Stimulated activated CD4-positive, alpha-beta T cell treated with anti-CD3 and anti-CD28 coated beads, Interleukin-4, amount 100 ng/mL, for 24 hours (primary cell): ENCODE measurements at places on chromosomes 12 and 14.

GRCh38 chr12:20695232-20695631 is at the start of gene SLCO1C1:
SLCO1C1 (plus strand) TSS chr12:20695332; CDS start chr12:20699577, 4,245 bp downstream.
- DNase-seq: no peak

- DNase-seq: no peak
Measured at GRCh38 chr12:124143726-124144125, 151.2 kb upstream of the RFLNA start.

DNA sequence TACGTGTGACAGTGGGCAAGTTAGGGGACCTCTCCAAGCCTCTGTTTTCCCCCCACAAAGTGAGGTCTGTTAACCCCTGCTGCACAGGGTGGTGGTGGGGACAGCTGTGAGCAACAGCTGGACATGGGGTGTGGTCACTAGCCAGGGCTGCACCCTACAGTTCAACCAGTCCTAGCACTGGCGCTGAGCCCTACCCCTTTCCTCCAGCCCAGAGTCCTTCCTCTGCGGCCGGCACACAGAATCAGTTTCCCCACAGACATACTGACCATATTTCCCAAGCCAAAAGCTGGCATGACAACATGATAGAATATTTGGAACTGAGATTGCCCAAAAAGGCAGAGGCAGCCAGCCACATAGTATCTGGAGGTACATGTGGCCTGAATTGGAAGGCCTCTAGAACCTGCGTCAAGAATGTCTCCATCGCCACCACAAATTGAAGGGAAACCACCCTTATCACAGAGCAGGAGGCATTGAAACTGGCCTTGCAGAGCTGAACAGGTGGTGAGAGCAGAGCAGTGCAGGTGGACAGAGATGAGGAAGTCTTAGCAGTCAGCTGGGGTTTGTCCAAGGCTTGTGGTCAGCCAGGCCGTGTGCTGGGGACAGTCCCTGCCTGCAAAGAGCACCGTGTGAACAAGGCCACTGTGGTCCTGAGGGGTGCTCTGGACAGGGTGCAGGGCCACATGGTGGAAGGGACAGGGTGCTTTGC is 21.2 kb downstream of the DEGS2 start:
- no peak for DNase-seq

DNA sequence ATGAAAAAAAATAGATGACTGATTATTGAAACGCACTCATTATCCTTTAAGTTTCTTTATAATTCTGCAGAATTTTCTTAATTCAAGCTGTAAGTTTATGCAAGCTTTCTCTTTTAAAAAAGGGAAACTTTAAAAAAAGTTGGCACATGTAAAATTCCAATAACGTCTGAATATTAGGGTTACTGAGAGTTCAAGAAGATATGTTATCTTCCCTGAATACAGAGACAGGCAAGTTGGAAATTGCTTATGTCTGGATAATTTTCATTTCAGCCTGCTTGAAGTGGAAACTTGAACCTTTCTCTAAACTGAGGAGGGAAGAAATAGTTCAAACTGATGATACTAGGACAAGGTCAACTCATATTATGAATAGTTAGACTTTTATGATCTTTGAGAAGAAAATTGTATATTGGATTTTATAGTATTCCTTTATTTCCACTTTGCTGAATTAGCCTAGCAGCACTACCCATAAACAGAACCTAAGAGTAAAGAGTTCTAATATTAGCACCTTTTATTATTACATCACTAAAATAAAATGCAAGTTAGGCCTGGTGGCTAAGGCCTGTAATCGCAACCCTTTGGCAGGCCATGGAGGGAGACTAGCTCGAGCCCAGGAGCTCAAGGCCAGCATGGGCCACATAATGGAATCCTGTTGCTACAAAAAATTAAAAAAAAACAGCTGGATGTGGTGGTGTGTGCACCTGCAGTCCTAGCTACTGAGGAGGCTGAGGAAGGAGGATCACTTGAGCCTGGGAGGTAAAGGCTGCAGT is 288.0 kb downstream of the TRHDE start:
- DNase-seq: no peak

- no peak for DNase-seq
Measured at GRCh38 chr12:89273525-89273924, 78.8 kb downstream of the DUSP6 start.

DNA sequence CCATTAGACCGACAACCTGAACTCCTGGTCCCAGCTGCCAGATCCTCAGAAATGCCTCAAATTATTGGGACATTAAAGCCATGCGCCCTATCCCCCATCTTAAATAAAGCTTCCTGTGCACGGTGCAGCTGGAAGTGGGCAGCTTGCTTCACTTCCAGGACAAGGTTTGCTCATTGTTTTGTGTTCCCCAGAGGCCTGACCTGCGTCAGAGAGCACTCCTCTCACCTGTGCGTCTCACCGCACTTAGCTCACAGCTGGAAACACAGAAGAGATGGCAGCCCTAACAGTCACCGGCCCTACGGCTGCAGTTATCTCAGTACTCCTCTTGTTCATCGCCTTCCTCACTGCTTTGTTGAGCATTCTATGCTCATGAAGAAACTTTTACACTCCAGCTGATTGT is 135.5 kb downstream of the ANO2 start:
- no peak for DNase-seq

- DNase-seq: no peak
Measured at GRCh38 chr14:53060046-53060445, 93.1 kb downstream of the DDHD1 start.

- peak; percentile 29 for DNase-seq
Measured at GRCh38 chr12:108495054-108495453, 20.0 kb upstream of the FICD start.

- no peak for DNase-seq
Measured at GRCh38 chr14:25953532-25954139, 644.2 kb downstream of the NOVA1 start.

DNA sequence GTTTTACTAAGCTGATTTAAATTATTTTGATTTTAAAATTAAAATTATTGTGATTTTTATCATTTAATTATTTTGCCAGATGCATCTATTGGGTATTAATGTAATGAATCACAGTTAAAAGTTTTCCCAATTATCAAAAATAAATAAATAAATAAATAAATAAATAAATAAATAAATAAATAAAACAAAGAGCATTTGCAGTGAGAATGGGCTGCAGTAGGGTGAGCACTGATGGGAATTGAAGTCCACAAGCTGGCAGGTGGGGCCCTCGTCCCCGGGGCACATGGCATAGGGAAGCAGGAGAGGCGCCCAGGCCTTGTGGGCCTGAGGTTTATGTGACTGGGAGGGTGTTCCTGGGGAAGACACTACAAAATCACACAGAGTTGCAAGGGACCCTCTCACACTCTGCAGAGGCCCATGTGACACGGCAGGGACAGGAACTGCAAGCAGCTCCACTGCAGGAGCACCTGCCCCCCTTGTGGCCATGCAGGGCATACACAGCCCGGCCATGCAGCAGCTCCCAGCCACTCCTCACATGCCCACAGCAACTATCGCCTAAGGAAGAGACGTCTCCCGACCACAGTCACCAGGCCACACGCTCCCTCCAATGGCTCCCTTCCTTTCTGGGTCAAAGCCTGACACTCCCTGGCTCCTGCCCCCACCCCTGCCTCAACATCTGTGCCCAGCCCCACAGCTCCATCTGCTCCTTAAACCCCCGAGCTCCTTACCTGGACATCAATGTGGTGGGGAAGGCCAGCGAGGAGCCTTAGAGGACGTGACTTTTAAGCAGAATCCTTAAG is 256.3 kb upstream of the SFSWAP start:
- DNase-seq: peak; percentile 45

DNA sequence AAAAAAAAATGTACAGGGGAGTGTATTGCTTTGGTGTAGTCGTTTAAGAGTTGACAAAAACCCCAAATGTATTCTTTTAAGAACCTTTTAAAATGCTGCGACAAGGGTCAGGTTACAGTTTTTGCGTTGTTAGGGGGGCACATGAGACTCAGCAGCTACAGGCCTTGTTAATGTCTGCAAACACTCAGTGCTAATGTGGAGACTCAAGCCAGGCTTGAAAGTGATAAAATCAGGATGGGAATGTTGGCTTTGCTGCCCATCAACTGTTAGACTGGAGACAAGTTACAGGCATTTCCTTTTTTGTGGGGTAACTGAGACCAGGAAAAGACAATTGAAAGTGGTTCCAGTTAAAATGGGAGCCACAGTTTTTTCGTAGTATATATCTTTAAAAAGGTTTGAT is 84.8 kb downstream of the PRKCH start:
- DNase-seq: no peak

DNA sequence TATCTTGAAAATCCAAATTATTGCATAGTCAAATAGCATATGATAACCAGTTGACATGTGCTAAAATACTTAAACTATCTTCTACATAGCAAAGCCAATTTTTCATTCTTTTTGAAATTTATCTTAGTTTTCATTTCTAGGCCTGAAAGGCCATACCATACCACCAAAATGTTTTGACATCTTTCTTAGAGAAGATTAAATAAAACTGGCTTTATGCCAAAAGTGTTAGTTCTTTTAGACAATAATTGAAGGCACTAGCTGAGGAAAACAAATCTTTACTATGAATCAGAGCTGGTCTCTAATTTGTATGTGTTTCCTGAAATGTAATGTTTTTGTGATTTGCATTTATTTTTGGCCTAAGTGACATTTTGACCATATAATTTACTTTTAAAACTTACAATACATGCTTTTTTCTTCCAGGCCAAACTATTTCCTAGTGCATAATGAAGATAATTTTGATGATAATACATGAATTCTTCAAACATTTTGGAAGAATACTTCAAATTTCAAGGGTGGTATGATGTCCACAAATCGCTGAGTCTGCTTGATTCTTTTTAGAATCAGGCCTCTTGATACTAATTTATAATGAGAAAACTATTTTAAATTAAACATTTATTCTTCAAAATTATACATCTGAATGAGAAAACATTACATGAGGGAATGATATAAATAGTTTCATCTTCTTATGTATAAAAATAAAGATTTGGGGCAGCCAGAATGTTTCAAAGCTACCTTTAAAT is 6.5 kb upstream of the KCNMB4 start:
- no peak for DNase-seq

- DNase-seq: no peak
Measured at GRCh38 chr12:45849289-45849688, 119.8 kb downstream of the ARID2 start.

DNA sequence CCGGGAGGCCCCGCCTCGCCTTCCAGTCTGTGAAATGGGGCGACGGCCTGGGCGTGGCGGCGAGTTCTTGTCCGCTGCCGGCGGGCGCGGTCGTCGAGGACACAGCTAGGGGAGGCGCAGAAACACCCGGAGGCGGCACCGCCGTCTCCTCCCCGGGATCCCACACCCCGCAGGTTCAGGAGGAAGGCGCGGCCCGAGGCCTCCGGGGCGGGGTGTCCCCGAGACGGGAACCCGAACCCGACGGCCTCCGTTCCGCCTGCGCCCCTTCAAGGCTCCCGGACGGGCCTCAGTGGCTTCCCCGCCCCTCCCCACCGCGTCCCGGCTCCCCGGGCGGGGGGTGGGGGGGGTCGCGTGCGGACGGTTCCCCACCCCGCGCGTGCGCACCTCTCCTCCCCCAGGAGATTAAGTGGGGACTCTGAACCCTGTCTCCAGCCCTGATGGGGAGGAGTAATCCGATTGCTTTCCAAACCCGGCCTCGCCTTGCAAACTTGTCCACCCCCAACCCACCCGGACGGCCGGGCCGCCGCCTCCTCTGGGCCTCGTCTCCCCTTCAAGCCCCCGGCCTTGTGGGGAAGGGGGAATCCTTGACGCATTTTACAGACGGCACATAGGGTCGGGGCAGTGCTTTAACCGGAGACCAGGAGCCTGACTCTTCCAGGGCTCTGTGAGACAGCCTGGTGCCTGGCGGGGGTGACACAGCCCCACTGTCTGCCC is 35.3 kb upstream of the ANKRD9 start:
- DNase-seq: peak; percentile 14

DNA sequence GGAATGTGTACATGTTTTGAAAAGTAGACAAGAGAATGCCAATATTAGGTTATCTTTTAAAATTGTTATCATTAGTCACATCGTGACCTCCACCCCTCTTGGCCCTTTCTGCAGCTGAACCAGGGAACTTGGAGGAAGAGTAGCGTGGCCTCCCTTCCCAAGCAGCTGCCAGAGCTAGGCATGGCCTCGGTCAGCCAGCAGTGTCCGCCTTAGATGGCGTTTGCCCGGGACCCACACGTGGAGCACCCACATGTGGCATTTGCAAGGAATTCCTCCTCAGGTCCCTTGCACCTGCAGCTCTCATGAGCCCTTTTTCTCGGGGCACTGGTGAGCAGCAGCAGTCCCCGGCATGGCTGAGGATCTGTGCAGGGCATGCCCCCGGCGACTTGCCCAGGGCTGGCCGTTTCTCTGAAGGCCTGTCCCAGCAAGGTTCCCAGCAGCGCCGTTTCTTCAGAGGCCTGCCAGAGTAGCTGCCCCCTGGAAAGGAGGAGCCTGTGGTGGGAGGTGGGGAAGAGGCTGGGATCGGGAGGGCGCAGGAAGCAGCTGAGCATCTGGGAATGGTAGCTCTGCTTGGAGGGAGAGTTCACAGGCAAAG is 10.8 kb downstream of the JDP2 start:
- DNase-seq: no peak

- peak; percentile 87 for DNase-seq
Measured at GRCh38 chr12:121795034-121795968, 1.8 kb upstream of the RHOF start.

- no peak for DNase-seq
Measured at GRCh38 chr12:34601689-34602088, 579.4 kb downstream of the ALG10 start.

- no peak for DNase-seq
Measured at GRCh38 chr12:67694306-67694900, 45.9 kb downstream of the DYRK2 start.

DNA sequence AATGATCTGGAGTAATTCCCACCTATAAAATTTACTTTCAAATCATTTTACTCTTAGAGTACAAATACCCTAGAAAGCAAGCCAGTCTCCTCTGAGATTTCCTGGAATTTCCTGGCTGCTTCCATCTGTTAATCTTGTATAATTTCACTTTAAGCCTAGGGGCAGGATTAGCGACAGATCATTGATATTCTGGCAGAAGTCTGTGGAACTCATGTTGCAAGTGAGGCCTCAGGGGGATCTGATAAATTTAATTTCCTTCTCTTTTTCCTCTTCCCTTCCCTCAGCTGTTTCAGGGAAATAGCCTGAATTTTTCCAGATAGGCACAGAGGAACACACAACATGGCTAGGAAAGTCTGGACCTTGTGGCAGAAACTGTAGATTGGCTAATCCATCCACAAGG is 5.9 kb upstream of the KRT6A start:
- DNase-seq: no peak

- DNase-seq: no peak
Measured at GRCh38 chr12:48075832-48076231, 30.0 kb downstream of the SENP1 start.

DNA sequence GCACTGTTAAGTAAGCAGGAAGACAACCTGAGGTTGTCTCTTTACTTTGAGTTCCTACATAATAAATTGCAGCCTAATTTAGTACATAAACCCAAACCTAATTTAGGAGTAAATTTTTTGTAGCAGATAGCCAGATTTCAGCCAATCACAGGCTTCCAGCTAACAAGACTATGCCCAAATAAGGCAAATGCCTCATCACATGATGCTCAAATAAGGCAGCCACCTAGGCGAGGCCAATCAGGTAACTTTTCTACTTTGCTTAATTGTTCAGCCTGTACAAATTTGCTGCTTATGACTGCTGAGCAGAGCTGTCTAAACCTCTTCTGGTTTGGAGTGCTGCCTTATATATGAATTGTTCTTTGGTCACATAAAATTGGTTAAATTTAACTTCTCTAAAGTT is 1118.7 kb upstream of the TMEM132C start:
- no peak for DNase-seq

- no peak for DNase-seq
Measured at GRCh38 chr14:101593411-101594238, 32.3 kb downstream of the DIO3 start.
